ENCODE measurements at places on chromosomes 6 and 20.

GRCh38 chr6:167311286-167311685, 13.6 kb upstream of the TTLL2 start:
- H3K4me3 ChIP-seq = no peak overlapping the region
- no peaks in the 10 kb centered on the region for H3K27me3 ChIP-seq
- no peaks in the 10 kb centered on the region for H3K36me3 ChIP-seq
- H3K4me1 ChIP-seq = no peaks in the 10 kb centered on the region

- no peaks in the 10 kb centered on the region for H3K27me3 ChIP-seq
- no peak overlapping the region for H3K4me3 ChIP-seq
- DNase-seq = no peak
- H3K36me3 ChIP-seq = no peaks in the 10 kb centered on the region
- peak overlapping the region; percentile 13 for H3K27ac ChIP-seq
Measured at GRCh38 chr6:158068156-158068892, 86.7 kb downstream of the SYNJ2 start.

GRCh38 chr6:137084090-137084489, 39.3 kb upstream of the IL20RA start:
- no peak overlapping the region for H3K4me3 ChIP-seq
- H3K4me1 ChIP-seq = no peaks in the 10 kb centered on the region
- H3K27ac ChIP-seq = no peak overlapping the region
- no peak for DNase-seq
- H3K36me3 ChIP-seq = no peaks in the 10 kb centered on the region
- H3K27me3 ChIP-seq = no peaks in the 10 kb centered on the region

DNA sequence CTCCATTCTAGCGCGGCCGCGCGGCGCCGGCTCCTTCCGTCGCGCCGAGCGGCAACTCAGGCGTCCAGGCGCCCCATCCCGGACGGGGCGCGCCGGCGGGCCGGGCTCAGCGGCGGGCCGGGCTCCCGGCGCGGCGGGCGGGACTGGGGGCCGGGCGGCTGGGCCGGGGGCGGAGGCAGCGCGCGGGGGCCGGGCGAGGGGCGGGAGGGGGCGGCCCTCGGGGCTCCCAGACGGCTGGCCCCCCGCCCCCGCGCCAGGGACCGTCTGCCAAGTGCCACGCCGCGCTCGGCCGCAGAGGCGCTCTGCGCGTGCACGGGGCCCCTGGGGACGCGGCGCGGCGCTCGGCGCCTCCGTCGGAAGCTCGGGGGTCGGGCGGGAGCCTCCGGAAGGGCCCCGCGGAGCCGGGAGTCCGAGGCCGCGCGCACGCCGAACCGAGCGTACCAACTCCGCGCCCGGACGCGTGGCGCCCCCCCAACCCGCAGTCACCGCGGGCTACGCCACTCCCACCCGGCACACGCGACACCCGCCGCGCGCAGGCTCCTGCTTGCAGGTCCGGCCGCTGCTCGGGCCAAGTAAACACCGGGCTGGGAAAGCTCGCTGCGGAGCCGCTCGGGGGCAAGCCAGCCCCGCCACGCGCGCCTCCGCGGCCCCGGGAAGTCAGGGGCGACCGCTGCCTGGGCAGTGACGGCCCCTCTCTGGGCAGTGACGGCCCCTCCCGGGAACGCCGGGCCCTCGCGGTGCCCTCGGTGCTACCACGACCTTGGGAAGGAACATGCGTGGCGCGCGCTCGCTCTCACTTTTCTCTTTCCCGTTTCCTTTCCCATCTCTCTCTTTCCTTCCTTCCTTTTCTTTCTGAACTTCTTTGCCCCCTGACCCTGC, at the start of gene PREX1:
Gene PREX1, minus strand, starts transcription at position 145 of the 879 bp plus-strand sequence. Its CDS starts 139 bp downstream, at position 6.
- no peaks in the 10 kb centered on the region for H3K36me3 ChIP-seq
- H3K4me1 ChIP-seq = no peaks in the 10 kb centered on the region
- peak within 1 kb of the TSS; percentile 70 for H3K27ac ChIP-seq
- no peaks in the 10 kb centered on the region for H3K27me3 ChIP-seq
- peak within 1 kb of the TSS; percentile 67 for H3K4me3 ChIP-seq
- DNase-seq = peak; percentile 66

- no peaks in the 10 kb centered on the region for H3K4me1 ChIP-seq
- H3K36me3 ChIP-seq = no peaks in the 10 kb centered on the region
- no peaks in the 10 kb centered on the region for H3K27me3 ChIP-seq
- no peak for DNase-seq
- no peak overlapping the region for H3K4me3 ChIP-seq
Measured at GRCh38 chr6:97689078-97689754, 406.2 kb upstream of the MMS22L start.

DNA sequence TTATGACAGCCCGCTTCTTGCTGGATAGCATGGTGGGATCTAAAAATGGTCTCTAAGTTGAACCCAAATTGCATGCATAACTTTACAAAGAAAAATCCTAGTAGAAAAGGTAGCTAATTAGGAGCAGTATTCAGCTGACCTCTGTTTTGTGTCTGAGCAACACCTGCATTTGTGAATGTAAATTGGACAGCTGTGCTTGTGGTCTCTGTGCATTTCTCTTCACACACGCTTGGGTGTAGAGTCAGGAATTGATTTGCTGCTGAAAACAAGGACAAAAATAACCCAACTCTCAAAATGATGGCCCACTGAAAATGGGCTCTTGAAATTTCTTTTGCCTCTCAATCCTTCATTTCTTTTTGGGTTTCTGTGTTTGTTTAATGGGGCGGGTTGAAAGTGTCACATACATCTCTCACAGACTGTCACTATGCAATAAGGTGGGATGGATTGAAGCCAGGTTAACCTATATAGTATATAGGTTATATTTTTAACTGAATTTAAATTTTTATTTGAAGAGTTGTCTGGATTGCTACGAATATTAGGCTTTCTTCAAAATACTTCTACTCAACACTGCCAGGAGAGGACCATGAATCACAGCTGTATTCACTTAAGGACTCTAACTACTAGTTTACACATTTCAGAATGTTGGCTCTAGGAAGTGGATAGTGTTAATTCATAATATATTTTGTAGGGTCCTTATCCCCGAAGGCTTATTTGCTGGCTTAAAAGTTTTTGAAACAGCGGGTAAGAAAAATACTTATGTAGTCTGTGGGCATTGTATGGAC, 46.5 kb downstream of the SOBP start:
- no peaks in the 10 kb centered on the region for H3K4me1 ChIP-seq
- H3K4me3 ChIP-seq = no peak overlapping the region
- no peaks in the 10 kb centered on the region for H3K36me3 ChIP-seq

DNA sequence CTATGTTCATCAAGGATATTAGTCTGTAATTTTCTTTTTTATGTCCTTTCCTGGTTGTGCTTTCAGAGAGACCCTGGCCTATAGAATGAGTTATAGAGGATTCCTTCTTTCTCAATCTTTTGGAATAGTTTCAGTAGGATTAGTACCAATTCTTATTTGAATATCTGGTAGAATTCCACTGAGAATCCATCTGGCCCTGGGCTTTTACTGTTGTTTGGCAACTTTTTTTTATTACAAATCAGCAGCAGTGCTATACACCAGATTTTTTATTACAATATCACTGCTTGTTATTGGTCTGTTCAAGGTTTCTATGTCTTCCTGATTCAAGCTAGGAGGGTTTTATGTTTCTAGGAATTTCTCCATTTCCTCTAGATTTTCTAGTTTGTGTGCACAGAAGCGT, 50.0 kb upstream of the NRSN1 start:
- H3K27me3 ChIP-seq = no peaks in the 10 kb centered on the region
- DNase-seq = no peak
- no peaks in the 10 kb centered on the region for H3K4me1 ChIP-seq
- no peaks in the 10 kb centered on the region for H3K36me3 ChIP-seq
- H3K27ac ChIP-seq = no peak overlapping the region

DNA sequence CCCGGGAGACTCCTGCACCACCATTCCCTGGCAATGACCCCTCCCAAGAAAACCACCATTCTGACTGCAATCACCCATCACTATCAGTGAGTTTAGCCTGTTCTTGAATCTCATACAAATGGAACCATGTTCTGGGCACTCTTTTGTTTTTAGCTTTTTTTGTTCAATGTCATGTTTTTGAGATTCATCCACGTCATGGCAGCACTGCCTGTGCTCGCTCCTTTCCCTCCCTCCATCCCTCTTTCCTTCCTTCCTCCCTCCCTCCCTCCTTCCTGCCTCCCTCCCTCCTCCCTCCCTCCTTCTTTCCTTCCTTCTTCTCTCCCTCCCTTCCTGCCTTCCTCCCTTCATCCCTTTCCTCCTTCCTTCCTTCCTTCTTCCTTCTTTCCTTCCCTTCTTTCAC, 44.4 kb upstream of the PMEPA1 start:
- DNase-seq = no peak
- peak overlapping the region; percentile 53 for H3K27ac ChIP-seq
- H3K27me3 ChIP-seq = no peaks in the 10 kb centered on the region
- no peaks in the 10 kb centered on the region for H3K36me3 ChIP-seq
- no peak overlapping the region for H3K4me3 ChIP-seq

- H3K27ac ChIP-seq = peak overlapping the region; percentile 100
- peaks cover 13% of the 10 kb centered on the region for H3K4me1 ChIP-seq
- H3K27me3 ChIP-seq = no peaks in the 10 kb centered on the region
- peak; percentile 45 for DNase-seq
Measured at GRCh38 chr6:158818581-158819212, 471 bp downstream of the EZR start.

DNA sequence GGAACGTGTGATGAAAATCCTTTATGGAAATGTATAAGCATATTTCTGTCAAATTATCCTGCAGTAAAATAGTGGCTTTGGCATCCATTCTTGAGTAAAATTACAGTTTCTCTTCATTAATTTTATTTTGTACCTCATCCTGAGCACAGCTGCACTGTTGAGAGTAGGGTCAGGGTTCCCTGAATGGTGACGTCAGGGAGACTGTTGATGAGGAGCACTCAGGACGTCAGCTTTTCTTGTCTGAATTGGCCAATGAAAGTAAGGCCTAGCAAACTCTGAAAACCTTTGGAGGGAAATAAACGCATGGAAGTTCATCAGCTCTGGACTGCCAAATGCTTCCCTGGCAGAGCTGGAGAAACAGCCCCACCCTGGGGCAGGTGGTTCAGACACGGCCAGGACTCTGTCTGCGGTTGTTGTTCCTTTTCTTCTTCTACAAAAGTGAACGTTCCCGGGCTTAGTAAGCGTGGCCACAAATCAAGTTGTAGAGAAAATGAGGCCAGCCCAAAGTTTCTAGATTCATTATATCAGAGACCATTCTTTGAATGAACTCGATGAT, 179.7 kb upstream of the EXOC2 start:
- H3K27me3 ChIP-seq = no peaks in the 10 kb centered on the region
- no peak for DNase-seq
- H3K4me3 ChIP-seq = no peak overlapping the region
- H3K4me1 ChIP-seq = no peaks in the 10 kb centered on the region
- no peak overlapping the region for H3K27ac ChIP-seq

GRCh38 chr6:98467091-98467490, 367.3 kb upstream of the POU3F2 start:
- no peak overlapping the region for H3K4me3 ChIP-seq
- H3K4me1 ChIP-seq = no peaks in the 10 kb centered on the region
- H3K27ac ChIP-seq = no peak overlapping the region

DNA sequence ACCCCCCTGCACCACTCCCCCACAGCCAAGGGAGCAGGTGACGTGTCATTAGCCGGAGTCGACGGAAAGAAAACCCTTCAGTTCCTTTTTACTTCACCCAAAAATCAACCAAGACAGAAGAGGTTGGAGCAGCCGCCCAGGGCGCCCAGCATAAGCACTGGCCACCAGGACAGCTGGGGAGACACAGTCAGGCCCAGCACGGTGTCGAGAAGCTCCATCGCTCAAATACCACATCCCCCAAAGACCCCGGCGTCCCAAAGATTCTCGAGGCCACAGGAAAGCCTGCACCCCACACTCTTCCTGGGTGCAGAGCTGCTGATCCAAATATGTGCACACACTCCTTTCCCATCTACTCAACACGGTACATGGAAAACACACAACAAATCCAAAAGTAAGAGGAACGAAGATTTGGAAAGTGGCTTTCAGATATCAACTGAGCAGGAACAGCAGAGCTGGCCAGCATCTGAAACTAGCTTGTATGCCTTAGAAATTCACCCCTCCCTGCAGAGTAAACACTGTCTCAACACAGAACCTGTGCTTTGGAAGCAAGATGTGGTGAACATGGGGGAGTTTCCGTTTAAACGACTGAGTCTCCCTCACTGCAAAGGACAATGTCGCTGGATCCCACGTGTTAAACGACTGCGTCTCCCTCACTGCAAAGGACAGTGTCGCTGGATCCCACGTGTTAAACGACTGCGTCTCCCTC, 54.6 kb downstream of the DLL1 start:
- no peaks in the 10 kb centered on the region for H3K4me1 ChIP-seq
- no peak overlapping the region for H3K4me3 ChIP-seq
- H3K36me3 ChIP-seq = no peaks in the 10 kb centered on the region
- H3K27ac ChIP-seq = no peak overlapping the region

- H3K27ac ChIP-seq = no peak overlapping the region
- no peaks in the 10 kb centered on the region for H3K36me3 ChIP-seq
- H3K4me3 ChIP-seq = no peak overlapping the region
Measured at GRCh38 chr6:137666202-137666774, 172.1 kb upstream of the OLIG3 start.

DNA sequence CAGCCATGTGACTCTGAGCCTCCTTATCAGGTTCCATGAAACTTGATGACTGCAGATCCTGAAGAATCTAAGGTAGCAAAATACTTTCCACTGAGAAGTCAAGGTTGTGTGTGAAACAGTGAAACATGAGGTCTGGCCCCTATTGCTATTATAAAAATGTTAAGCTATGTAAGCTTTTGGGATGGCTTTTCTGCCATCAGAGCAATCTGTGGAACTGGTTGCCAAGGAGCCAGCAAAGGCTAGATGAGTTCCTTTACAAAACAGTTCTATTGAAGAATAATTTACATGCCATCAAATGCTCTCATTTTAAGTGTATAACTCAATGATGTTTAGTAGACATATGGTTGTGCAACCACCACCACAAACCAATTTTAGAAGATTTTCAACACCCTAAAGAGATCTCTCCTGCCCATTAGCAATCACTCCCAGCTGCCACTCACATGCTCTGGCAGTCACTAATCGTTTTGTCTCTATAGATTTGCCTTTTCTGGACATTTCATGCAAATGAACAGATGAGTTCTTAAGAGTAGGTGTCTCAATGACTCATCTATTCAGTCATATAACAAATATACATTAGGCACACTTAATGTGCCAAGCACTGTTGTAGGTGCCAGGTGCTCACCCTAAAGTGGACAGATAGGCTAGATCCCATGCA, 19.9 kb upstream of the MEP1A start:
- no peaks in the 10 kb centered on the region for H3K27me3 ChIP-seq
- no peaks in the 10 kb centered on the region for H3K4me1 ChIP-seq
- no peaks in the 10 kb centered on the region for H3K36me3 ChIP-seq

- H3K27ac ChIP-seq = no peak overlapping the region
- no peaks in the 10 kb centered on the region for H3K4me1 ChIP-seq
- no peak overlapping the region for H3K4me3 ChIP-seq
- no peaks in the 10 kb centered on the region for H3K27me3 ChIP-seq
- DNase-seq = no peak
Measured at GRCh38 chr6:140401761-140402160, 1027.3 kb upstream of the CITED2 start.

DNA sequence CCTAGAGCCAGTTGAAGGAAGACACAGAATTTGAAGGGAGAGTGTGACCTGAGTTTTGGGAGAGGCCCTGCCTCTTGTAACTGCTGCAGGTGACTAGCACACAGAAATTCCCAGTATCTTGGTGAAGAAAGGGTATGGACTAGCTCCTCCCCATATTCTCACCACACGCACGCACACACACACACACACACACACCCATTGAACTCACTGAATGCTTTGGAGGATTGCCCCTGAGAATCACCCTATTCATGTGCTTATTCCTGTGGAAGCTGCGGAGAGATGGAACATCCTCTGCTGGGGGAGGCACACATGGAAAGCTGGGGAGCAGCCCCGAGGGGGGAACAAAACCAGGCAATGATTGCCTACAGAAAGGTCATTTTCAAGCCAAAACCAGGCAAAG, 6.2 kb upstream of the LMBRD1 start:
- H3K27me3 ChIP-seq = no peaks in the 10 kb centered on the region
- no peaks in the 10 kb centered on the region for H3K36me3 ChIP-seq
- H3K4me1 ChIP-seq = no peaks in the 10 kb centered on the region
- H3K4me3 ChIP-seq = no peak overlapping the region
- DNase-seq = no peak
